ENCODE measurements at places on chromosomes 5 and 9.

DNA sequence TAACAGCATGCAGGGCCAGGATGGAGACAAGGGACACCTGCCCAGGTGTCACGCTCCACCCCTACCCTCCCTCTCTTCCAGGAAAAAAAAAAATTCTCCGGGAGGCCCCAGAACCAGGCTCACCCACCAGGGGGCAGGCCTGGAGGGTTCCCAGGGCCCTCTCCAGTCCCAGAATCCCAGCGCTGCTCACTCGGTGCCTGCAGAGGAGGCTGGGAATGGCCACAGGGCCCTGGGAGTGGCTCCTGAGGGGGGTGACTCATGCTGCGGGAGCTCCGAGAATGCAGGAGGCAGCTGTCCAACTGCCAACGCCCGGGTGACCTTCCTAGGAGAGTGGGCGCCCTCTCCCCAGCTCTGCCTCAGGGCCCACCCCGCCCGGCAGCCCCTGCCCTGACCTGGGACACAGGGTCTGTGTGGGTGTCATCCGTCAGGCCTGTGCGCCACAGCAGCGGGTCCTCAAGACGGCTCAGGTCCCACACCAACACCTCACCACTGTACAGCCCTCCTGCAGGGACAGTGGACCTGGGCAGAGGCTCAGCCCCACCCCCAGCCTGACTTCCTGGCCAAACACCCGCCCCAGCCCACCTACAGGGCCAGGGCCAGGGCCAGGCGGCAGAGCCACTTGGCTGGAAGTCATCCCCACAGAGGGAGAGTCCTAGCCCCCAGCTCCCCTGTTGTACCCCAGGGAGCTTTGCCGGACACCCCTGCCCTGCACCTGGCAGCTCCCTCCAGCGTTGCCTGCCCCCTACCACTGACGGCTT is 21.2 kb downstream of the DYNC2I2 start:
- DNase-seq = no peak

GRCh38 chr5:67192719-67193438 is 3.7 kb downstream of the CD180 start:
- DNase-seq = no peak

DNA sequence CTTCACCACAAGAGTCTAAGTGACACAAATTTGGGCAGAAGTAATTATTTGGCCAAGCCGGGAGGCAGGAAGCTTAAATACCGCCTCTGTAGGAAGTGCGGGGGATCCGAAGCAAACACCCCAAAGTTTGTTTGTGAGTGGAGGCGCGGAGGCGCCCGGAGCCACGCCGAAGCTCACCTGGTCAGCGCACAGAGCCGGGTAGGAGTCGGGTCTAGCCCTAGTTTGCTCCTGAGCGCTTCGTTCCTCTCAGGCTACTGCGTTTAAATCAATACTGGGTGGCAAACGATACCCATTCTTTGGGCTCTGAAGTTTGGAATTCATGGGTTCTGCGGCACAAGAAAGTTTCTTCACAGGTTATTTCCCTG is 855 bp downstream of the MCC start:
- no peak for DNase-seq

GRCh38 chr5:138582959-138583358 is 7.8 kb upstream of the HSPA9 start:
- DNase-seq = no peak

Measured in stimulated activated naive CD8-positive, alpha-beta T cell treated with anti-CD3 and anti-CD28 coated beads, Interleukin-15, amount 100 ng/mL, for 72 hours (primary cell).